ENCODE measurements at places on chromosomes 1 and 21.

GRCh38 chr1:21659099-21659923 is 9.8 kb downstream of the RAP1GAP start:
- DNase-seq, result peak; percentile 78

- no peak for DNase-seq
Observed at GRCh38 chr1:157407917-157408525, 144.3 kb downstream of the FCRL5 start.

DNA sequence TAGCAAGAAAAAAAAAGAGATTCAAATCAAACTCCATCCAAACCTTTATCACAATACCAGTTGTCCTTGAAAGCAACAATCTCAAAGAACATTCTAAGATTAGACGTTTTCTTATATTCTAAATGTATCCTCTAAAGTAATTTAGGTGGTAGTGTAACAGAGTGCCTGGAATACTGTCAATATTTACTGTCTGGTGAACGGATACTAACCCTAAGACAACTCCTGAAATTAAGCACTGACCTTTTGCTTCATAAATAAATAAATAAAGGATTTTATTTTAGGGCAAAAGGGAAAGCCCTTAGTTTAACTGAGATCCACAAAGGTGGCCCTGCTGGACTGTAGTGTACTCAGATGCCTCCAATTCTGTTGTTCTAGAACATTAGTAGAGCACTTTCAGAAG is 9.9 kb upstream of the USH2A start:
- DNase-seq, result no peak

DNA sequence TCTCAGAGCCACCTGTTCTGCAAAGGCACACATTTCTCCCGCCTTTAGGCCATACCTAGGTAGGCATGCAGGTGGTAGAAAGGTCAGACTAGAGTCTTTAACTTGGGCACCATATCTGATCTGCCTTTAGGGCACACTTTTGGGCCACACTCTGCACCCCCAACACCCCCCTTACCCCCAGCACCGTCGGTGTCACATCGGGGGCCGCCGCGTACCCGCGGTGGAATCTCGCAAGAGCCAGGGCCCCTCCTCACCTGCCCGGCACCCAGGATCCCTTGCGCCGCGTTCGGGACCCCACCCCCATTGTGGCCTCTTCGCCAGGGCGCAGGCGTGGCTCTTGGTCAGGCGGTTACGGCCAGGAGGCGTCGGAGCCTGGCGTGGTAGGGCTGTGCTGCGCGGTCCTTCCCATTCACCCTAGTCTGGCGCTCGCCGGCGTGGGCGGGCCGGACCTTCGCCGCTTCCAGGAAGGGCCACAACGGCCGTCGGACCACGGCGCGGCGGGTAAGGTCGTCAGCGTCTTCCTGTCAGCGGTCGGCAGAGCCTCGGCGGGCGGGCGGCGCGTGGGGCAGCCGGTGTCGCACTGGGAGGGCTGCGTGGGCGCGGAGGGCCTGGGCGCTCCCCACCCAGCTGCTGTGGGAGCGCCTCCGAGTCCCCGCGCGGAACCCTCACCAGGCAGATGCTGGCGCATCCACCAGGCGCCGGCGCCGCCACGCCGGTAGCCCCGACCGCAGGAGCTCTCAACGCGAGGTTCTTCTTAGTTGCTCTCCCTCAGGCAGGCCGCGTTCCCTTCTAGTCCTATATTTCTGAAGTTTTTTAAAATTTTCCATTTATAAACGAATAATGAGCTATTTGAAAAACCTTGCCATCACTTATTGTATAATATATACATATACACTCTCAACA is at the start of gene DNAH14:
DNAH14 (plus strand) TSS at position 341 of the 903 bp plus-strand sequence. CDS start 23,028 bp downstream, outside the sequence.
- DNase-seq, result no peak

DNA sequence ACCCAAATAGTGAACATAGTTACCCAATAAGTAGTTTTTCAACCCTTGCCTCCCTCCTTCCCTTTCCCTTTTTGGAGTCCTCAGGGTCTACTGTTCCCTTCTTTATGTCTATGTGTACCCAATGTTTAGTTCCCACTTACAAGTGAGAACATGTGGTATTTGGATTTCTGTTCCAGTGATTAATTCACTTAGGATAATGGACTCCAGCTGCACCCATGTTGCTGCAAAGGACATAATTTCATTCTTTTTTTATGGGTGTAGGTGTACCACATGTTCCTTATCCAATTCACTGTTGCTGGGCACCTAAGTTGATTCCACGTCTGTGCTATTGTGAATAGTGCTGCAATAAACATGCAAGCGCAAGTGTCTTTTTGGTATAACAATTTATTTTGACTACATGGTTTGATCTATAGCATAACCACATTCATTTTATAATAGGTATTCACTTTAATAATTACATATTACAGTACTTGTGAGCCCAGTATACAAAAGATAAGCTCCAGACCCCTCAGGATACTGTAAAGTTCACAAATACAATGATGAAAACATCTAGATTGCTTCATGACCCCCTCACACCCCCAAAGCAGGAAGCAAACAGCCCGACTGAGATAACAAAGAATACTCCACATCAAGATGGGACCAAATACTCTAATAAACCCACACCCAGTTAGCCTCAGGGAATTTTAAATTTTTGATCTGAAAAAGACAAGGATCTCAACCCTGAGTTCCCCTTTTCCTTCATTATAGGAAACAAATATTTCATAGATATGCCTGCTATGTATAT is 45.3 kb downstream of the PUM1 start:
- DNase-seq, result no peak

- DNase-seq, result no peak
Observed at GRCh38 chr21:46618738-46619379, 14.0 kb upstream of the S100B start.

- DNase-seq, result no peak
Observed at GRCh38 chr1:98086796-98087441, 166.1 kb upstream of the DPYD start.
